Cortex of kidney (tissue), 1 donor: ENCODE measurements at places on chromosomes 11 and 22.

DNA sequence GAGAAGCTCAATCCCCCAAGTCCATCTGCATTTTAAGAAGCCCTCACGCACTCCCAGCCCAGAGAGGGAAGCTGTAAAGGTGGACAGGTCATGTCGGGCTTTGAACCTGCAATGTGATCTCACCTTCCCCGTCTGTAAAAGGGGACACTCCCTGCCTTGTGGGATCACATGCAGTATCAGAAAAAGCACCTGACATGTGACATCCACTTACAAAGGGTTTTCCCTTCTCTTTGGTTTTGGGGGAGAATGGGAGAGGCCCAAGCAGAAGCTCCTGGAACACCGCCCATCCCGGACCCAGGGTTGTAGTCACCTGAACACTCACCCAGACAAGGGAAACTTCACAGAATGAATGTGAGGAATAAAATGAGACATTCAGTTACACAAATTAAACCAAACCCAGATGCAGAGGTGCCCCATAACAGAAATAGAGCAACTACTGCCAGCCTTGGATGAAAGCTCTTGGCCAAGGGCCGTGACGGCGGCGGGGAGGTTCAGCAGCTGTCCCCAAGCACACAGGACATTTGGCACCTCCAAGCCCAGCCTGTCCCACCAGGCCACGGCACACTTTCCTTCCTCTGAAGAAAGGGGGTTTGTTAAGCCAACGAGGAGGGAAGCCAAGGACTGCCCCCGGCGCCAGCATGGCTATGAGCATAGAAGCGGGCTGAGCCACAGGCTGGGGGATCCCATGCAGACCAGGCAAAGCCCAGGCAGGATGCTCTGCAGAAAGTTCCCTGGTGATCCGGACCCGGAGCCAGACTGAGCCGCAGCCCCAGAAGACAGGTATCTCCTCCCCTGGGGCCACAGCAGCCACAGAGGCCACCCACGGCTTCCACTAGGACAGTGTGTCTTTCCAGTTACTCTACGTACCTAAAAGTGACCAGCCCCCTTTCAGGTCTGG lies 3.8 kb downstream of the BID start:
- DNase-seq: no peak

- DNase-seq: no peak
Measured at GRCh38 chr11:21148376-21148775, 479.0 kb downstream of the NELL1 start.

- DNase-seq: no peak
Measured at GRCh38 chr11:129853518-129854231, 38.0 kb downstream of the TMEM45B start.

- no peak for DNase-seq
Measured at GRCh38 chr11:36398231-36398953, 102.3 kb downstream of the PRR5L start.

DNA sequence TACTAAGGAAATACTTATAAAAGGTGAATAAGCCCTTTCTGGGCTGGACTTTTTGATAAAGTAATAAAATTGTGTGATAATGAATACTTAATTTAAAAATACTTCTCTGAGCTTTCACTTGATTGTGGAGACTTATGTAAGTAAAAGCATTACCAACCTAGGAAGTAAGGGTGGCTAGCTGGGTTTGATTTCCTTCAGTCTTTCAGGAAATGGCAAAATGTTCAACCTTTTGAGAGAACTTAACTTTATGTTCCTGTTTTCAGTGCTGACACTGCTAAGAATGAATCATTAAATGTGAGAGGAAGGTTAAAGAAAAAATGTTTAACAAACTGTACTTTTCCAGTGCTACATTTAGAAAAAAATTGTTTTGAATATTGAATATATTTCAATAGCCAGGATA lies 900.3 kb downstream of the METTL15 start:
- no peak for DNase-seq

DNA sequence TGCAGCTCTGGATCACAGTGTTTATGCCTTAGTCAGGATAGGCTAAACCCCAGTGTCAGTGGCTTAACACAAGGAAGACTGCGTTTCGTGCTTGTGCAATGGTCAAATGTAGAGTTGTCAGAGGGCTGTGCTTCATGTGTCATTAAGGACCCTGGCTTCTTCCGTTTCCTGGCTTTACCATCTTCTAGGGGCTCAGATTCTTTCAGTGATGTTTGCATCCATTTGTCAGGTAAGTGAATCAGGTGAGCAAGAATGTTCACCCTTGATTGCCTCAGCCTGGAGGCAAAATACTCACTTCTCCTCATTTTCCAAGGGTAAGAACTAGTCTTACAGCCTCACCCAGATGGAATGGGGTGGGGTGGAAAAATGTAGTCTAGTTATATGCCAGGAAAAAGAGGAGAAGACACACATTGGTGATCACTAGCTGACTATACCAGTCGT lies 20.5 kb upstream of the AMOTL1 start:
- no peak for DNase-seq

GRCh38 chr11:18261721-18262120 lies 4.3 kb upstream of the SAA1 start:
- DNase-seq: no peak

- DNase-seq: no peak
Measured at GRCh38 chr11:124801014-124801413, 808 bp upstream of the MSANTD2 start.

GRCh38 chr11:111514216-111515031 lies at the start of gene HOATZ:
Gene HOATZ, plus strand, starts transcription at chr11:111514778. Its CDS starts 7 bp downstream, at chr11:111514785.
- DNase-seq: no peak

GRCh38 chr11:26696330-26696729 lies 25.5 kb downstream of the SLC5A12 start:
- DNase-seq: no peak

GRCh38 chr22:29093501-29094300 lies 20.9 kb downstream of the KREMEN1 start:
- no peak for DNase-seq

DNA sequence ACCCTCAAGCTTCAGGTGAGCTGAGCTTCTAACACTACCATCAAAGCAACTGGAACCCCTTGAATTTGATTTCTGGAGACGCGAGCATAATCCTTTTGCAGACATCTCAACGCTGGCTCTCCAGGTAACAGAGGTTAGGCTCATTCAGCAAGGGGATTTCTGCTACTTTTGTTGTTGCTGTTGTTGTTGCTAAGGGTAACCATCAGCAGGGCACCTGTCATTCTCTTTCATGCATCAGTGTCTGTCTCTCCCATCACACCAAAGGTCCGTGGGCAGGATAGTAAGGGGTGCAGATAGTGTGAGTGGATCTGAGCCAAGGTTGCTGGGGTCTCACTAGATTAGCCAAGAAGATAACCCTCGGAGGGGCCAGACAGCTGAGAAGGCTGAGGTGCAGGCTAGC lies 90.3 kb downstream of the TP53I11 start:
- DNase-seq: no peak

DNA sequence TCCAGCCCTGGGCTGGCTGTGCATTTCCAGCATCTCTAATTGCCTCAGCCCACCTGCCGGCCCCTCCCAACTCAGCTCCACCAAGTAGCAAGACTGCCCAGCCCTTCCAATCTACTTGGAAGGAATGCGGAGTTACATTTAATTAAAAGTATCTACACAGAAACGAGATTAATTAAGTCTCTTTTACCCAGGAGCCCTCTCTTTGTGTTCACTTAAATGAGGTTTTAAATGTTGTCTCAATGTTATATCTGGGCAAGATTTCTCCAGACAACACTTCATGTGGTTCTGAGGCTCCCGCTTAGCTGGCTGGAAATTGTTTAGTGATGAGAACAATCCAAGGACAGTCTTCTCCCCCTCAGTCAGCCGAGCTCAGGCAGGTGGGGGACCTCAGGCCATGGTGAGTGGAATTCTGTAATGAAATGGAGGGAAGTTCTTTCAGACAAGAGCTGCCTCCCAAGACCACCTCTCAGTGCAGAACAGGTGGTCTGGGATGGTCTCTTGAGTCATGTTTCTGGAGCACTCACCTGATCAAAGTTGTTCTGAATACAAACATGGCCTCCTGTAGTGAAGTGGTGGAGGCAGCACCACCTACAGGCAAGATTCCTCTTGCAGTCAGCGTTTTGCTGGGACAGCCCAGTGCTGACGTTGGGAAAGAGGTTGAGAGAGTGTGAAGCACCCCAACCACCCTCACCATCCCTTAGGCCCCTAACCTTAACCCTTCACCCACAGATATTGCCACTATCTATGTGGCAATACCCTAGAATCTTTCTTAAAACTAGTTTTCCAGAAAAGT lies 371.6 kb downstream of the CADM1 start:
- no peak for DNase-seq

GRCh38 chr11:70525006-70525405 lies 126.7 kb downstream of the CTTN start:
- no peak for DNase-seq

DNA sequence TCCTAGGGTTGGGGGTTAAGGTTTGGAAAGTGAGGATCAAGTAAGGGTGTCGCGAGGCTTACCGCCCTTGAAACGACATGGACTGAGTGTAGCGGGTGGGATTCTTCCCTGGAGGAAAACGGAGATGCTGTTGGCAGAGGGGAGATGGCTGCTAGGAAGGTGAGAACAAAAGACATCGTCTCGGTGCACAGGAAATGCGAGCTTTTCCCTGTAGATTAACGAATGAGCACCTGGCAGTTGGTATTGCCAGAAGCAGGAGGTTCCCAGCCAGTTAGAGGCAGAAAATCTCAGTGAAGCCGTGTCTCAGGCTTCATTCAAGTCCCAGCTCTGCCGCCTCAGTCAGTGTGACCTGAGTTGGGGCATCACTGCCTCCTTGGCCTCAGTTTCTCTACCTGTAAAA lies 1.4 kb upstream of the LHFPL7 start:
- DNase-seq: no peak

DNA sequence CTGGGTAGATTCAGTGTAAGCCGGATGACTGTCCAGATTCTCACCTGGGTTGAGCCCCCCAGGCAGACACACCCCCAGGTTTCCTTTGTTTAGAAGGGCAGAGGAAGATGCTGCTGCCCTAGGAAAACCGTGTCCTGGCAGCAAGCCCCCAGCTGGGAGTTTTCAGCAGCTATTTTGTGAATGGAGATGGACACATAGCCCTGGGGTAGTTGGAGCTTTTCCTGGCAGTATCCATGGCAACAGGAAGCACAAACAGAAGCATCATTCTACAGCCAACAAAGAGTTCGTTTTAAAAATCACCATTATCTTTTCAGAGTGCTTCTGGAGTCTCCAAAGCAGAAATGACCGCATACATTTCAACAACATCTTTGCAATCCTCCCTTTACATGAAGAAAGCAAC lies 245.5 kb downstream of the BRD1 start:
- DNase-seq: no peak

- no peak for DNase-seq
Measured at GRCh38 chr22:21108379-21109115, 62.8 kb downstream of the LRRC74B start.

- no peak for DNase-seq
Measured at GRCh38 chr11:14455648-14456430, 43.8 kb downstream of the COPB1 start.

DNA sequence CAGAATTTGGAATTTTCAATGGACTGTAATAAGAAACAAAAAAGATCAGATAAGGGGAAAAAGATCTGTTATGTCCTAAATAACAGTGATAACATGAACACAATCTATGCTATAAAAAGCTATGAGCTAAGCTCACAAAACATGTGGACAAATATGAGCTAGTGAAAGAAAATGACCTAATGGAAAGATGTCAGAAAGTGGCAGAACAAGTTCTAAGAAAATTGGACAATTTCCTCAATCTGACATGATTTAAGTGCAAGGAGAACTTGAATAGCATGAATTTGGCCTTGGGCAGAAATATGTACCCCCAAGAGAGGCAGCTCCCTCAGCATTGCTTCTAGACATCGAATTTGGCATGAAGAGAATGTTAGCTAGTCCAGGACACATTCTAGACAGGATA lies 212.0 kb upstream of the PGR start:
- no peak for DNase-seq

- DNase-seq: no peak
Measured at GRCh38 chr11:74696939-74697675, 34.1 kb downstream of the CHRDL2 start.

- no peak for DNase-seq
Measured at GRCh38 chr11:126224647-126225294, 13.2 kb downstream of the FAM118B start.

DNA sequence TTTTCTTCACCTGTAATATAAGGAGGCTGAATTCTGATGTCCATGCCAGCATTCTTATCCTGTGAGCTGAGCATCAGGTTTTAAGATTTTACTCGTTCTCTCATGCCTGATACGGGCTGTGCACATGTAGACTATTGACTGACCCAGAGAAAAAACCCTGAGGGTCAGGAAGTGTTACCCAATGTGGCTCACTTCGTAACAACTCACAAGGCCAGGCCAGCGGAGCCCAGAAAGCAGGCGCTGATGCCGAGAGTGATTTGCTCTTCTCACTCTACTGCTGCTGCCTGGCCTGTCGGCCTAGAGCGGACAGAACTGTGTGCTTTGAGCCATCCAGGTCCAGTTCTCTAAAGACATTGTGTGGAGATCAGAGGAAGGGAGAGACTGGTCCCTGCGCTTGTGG lies 10.8 kb downstream of the THYN1 start:
- no peak for DNase-seq

DNA sequence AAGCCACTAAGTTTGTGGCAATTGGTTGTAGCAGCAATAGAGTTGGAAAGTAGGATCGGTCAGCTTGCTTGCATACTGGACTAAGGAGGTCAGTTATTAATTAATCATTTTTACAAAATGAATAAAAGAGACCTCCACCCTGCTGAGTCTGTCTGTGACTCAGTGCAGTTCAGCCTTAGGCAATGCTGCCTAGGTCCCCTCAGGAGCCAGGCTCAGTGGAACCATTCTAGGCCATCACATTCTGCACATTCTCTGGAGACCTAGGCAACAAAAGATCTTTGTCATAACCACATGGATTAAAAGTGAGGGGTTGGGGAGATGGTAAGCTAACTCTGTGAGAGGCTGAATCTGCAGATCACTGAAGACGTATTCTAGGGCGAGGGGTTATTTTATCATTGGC lies 178.7 kb upstream of the CADM1 start:
- DNase-seq: no peak

DNA sequence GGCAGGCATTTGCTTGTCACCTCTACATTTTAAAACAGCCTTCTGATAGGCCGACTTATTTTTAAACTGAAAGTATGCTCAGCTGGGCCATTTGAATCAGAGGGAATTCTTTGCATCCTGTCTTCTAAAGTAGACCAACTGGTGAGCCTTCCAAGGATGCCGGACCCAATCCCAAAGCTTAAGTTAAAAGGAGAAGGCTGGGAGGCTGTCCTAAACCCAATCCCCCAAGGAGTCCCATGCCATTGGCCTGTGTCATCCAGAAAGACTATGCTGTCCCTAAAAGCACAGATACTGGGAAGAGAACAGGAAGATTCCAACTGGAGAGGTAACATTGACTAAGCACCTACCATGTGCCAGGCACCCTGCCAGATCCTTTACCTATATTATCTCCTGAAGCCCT lies 18.0 kb downstream of the TENM4 start:
- DNase-seq: no peak

GRCh38 chr22:20408891-20409290 lies 14.9 kb downstream of the ZNF74 start:
- no peak for DNase-seq

DNA sequence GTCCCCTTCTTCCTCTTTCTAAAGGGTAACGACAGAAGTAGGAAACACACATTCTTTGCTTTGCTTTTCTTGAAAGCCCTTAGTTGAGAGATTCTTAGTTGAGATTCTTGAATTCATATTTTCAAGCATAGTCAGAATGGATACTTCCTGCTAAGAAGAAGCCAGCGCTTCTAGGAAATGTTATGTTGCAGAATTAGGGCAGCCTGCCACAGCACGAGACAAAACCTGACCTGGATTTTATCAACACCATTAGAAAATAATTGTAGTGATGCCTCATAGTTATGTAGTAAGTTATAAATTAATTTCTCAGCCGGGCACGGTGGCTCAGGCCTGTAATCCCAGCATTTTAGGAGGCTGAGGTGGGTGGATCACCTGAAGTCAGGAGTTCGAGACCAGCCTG lies 37.9 kb upstream of the NUP160 start:
- DNase-seq: no peak

GRCh38 chr11:93645938-93646337 lies 15.5 kb upstream of the CEP295 start:
- DNase-seq: no peak
